ENCODE measurements at places on chromosomes 7 and 10.
A peak's percentile ranks its signal among the peaks of the same experiment; 100 is the strongest.

DNA sequence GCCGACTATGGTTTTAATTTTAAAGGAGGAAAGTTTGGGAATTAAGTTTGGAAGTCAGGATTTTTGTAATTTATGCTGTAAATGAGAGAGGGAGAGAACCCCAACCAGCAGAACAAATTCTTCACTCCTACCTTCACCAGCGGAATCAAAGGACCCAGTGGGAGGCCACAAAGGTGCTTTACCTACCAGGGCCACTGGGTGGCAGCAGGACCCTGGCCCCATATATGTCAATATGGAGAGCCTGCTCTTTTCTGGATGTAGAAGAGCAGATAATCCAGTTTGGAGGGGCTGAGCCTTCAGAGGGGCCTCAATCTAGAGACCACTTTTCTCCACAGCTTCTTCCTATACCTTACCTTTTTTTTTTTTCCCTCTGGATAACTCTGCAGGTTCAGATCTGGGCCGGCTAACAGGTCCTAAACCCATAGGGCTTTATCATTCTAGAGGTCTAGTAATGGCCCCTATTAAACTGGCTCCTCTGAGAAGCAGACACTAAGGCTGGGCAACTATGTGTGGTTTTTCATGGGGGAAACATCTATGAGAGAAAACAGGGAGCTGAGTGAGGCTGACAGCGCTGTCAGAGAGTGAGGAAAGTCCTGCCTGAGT is 8.5 kb upstream of the SCD start:
- DNase-seq = peak; percentile 61

GRCh38 chr7:16791071-16791470 is 13.7 kb downstream of the AGR2 start:
- no peak for DNase-seq

GRCh38 chr7:117750612-117751563 is 122.4 kb downstream of the CTTNBP2 start:
- DNase-seq = no peak

DNA sequence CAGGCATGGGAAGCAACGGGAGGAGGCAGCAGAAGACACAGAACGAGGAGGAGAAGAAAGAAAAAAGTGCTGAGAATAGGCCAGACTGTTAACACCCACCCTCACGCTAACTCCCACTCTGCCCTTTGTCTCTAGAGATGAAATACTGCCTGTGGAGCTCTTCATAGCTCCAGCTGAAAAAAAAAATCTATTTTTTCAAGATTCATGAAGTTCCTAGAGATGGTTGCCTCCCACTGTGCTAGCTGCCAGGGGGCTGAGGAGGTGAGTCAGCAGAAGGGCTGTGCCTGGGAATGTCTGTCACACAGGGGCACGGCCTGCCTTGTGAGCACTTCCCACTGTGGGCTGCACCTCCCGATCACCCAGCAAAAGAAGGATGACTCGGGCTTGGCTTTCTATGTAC is 144.5 kb downstream of the RNF216 start:
- DNase-seq = no peak

- DNase-seq = no peak
These were observed 23.9 kb downstream of the POU6F2 start for GRCh38 chr7:39001595-39001994.

DNA sequence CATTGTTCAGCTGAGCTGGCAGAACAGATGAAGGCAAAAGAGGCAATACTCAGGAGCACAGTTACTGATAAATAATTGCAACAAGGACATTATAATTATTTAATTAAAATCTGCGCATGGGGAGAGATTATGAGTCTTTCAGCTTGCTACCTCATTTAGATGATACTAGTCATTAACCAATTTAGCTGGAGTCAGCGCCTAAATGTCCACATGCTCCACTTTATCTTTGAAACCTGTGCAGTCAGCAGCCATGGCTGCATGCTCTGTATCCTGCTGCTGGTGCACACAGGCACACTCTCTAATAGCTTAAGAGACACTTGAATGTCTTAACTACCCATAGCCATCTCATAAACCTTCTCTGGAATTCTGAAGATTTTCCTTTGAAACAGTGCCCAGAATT is 196.8 kb downstream of the PPP1R3A start:
- no peak for DNase-seq

GRCh38 chr7:12244129-12244528 is 33.0 kb downstream of the TMEM106B start:
- DNase-seq = no peak

- DNase-seq = peak; percentile 3
These were observed 174.9 kb upstream of the NRP1 start for GRCh38 chr10:33509231-33509831.

DNA sequence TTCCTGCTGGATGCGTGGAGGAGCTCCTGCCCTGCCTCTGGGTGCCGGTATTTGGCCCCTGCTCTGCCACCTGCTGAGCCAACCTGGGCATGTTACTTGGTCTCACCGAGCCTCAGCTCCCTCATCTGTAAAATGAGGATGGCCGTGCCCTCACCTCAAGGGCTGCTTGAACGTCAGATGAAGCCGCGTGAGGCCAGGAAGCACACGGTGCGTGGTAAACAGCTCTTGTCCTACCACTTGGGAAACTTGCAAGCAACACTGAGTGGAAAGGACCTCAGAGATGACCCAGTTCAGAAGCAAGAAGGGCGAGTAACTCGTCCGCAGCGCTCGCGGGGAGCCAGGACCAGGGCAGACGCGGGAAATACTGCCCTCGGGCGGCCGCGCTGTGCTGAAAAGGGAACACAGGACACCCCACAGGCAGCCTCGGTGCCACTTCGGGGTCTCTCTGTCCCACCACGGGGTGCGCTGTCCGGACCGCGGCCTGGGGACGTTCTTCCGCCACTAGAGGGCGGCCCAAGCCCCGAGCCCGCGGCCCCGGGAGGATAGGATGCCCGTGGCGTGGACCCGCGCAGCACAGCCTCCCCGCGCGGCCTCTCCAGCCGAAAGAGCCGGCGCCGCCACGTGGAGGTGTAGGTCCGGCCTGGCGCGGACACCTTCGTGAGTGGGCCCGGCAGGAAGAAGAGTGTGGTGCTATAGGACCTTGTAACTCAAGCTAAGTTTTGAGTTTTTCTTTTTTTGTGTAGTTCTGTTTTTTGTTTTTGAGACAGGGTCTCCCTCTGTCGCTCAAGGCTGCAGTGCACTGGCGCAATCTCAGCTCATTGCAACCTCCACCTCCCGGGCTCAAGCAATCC is 94.1 kb downstream of the PRKAG2 start:
- peak; percentile 73 for DNase-seq

GRCh38 chr10:112379635-112380296 is 5.8 kb downstream of the ACSL5 start:
- no peak for DNase-seq

GRCh38 chr10:96656839-96657238 is 63.5 kb downstream of the PIK3AP1 start:
- DNase-seq = no peak

GRCh38 chr7:111960984-111961383 is 245.2 kb downstream of the DOCK4 start:
- no peak for DNase-seq

DNA sequence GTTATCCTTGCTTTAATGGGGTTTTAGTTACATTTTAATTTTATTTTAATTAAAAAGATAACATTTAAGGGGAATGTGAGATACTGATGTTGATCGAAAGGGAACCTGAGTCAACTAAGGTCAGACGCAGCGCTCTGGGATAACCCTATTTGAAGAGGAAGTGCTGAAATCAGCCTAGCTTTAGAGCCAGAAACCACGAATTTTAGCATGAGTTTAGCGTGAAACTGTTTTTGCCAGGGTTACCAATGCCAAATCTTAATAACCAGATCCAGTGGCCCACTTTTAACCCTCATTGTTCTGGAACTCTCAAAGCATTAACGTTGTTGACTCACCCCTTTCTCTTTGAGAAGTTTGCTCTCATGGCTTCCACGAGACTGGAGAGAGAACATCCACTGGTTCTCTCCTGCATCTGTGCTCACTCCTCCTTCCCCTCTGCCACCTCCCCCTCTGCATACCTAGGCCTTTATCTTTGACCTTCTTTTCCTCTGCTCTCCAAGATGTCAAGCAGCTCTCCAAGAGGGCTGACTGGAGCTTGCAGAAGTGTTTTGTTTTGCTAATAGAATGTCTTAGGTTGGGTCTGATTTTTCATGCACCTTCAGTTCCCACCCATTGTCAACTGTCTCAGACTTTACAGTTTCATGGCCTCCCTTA is 198.3 kb upstream of the CELF2 start:
- no peak for DNase-seq

GRCh38 chr7:80722616-80723195 is 84.3 kb downstream of the CD36 start:
- no peak for DNase-seq

- DNase-seq = no peak
These were observed 152.0 kb upstream of the PCBD1 start for GRCh38 chr10:71040343-71040742.

DNA sequence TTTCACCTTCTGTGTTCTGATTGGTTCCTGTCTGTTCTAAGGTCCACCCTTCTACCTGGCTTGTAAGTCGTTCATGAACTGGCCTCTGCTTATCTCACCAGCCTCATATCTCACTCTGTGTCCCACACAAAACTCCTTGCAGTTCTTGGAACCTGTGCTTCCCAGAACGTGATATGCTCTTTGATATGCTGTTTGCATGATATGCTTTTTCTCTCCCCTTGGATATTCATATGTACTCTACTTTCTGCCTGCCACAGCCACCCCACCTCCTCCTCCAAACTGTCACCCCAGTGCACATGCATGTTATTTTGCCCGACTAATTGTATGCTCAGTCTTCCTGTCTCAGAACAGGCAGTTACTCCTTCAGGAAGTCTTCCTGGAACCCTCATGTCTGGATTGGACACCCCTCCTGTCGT is 1.9 kb upstream of the ITPRIP start:
- no peak for DNase-seq

GRCh38 chr7:158263964-158264748 is 323.5 kb downstream of the PTPRN2 start:
- DNase-seq = no peak

- DNase-seq = no peak
These were observed 798.3 kb downstream of the NXPH1 start for GRCh38 chr7:9231630-9232121.

- DNase-seq = no peak
These were observed 45.8 kb downstream of the HDAC9 start for GRCh38 chr7:18541181-18541870.

GRCh38 chr7:157235357-157236333 is 96.9 kb downstream of the UBE3C start:
- DNase-seq = no peak

DNA sequence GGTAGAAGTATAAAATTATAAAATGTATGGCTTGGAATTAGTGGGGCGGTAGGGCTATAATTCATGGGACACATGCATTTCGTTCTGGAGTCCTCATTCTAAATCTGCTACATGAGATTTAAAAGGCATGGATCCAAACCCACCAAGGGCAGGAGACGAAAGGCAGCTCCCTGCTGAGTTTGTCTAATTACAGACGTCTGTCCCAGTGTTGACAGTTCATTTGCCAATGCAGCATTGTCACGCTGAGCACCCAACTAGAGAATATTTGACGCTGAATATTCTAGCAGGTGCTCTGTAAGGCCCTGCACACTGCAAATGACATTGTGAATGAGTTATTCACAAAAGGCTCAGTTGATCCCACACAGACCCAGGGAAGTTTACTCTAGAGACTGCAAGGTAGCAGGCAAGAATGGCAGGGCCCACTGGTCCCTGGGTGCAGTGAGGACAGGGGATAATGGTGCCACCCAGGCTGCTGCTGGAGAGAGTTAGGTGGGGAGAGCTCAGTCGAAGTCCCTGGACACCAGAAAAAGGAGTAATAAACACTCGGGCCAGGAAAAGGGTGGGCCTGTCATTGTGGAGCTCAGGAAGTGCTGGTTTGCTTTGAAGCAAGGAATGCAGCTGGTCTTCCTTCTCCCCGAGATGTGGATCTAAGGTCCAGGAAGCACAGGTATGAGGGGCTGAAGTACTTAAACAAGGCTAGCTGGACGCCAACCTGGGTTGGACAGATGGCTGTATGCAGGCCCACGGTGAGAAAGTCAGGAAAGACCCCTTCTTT is 75.0 kb upstream of the JCAD start:
- no peak for DNase-seq

- DNase-seq = no peak
These were observed 7.5 kb upstream of the CFTR start for GRCh38 chr7:117472335-117472734.

DNA sequence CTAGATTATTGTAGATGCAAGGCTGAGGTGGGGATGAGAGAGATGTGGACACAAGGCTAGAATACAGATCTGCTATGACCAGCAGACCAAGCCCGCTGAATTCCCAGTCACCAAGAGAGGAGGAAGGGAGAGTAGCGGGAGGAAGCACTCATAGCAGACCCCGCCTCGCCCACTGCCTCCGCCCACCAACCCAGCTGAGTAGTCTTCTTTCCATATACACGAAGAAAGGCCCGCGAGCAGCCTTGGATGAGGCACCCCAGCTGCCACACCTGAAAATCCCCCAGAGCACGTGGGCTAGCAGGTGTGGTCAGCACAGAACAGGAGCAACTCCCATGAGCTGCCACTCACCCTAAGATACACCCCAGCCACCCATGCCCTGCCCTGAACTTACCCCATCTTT is 7.9 kb upstream of the H2BK1 start:
- DNase-seq = no peak

GRCh38 chr10:1968257-1969033 is 231.1 kb upstream of the ADARB2 start:
- DNase-seq = no peak

DNA sequence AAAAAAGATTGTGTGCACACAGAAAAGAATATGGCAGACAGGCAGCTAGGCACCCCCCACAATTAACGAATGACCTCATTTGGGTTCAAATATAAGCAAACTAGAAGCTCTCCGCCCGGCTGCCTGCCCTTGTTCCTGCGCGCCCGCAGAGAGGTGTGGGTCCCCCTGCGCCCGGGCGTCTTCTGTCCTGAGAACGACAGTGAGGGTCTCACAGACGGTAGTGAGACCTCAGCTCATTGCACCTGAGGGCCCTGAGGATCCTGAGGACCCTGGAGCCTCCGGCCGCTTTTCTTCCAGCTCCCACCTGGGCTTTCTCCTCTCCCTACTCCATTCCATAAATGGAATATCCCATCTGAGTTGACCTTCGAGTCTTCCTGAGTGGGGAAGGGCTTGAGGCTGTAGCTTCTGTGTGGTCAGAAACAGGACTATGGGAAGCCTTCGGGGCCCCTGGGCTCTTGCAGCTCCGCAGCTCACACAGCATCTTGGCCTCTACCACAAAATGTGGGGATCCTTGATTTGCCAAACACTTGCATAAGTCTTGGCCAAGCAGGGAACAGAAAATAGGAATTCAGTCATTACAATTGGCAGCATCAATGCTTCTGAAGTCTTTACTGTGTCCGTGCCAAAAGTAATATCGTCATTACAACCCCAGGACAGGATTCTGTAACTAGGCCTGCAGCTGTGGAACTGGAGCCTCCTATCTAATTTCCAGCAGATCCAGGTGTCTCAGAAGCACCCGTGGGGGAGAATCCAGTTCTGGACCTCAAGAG is 43.8 kb downstream of the JAKMIP3 start:
- no peak for DNase-seq

GRCh38 chr7:111104710-111105109 is 13.8 kb downstream of the LRRN3 start:
- no peak for DNase-seq

GRCh38 chr10:52688899-52689298 is 83.7 kb downstream of the MBL2 start:
- DNase-seq = no peak

GRCh38 chr7:116423499-116423898 is 76.0 kb upstream of the CAV2 start:
- no peak for DNase-seq
